ENCODE measurements at places on chromosomes 3 and 15. TPM values are rescaled to one million over a fixed set of nuclear protein-coding genes. Genes with fewer than 3 reads are reported as not detected.

DNA sequence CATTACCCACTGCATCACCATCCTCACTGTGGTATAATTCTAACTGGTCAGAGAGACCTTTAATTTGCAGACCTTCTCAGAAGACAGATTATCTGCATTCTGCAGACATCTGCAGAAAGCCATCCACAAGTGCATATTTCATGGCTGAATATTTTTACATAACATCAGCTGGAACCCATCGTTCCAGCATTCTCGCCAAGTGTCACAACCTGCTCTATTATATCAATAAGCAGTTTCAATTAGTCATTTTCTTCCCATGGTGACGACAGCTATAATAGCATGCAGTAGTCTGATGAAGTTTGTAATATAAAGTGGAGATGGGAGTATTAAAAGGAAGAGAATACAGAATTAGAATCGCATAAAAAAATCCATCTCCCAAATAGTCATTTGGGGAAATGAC lies 334.7 kb downstream of the FHIT start:
- peak; percentile 55 for DNase-seq
- H3K27me3 ChIP-seq, result no peaks in the 10 kb centered on the region
- no peaks in the 10 kb centered on the region for H3K36me3 ChIP-seq
- peaks cover 4% of the 10 kb centered on the region for H3K4me1 ChIP-seq

SLC9C1 gene
- 1.2 TPM for total RNA-seq

RTP3 gene
- total RNA-seq, result 0.04 TPM

POTEB3 gene
- not detected for total RNA-seq

DNA sequence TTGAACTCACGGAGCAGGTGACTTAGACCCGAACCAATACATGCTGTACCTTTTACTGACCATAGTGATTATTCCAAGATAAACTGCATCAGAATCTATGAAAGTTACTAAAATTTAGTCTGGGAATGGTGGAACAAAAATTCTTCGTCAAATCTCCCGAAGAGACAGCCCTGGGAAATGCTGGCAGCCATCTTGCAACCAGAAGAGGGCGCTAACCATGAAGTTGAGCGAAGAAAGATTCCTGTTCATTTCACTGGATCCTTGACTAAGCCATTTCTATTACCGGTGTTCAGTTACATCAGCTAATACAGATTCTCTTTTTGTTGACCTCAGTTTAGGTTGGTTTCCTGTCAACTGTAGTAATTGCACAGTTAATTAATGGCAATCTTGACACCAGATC lies 199.6 kb downstream of the SLC9A9 start:
- peaks cover 2% of the 10 kb centered on the region for H3K4me1 ChIP-seq
- DNase-seq, result no peak
- no peaks in the 10 kb centered on the region for H3K27me3 ChIP-seq
- H3K36me3 ChIP-seq, result no peaks in the 10 kb centered on the region

- DNase-seq, result no peak
- H3K27me3 ChIP-seq, result no peaks in the 10 kb centered on the region
- H3K27ac ChIP-seq, result peak overlapping the region; percentile 53
These were observed 33.7 kb downstream of the CRTC3 start for GRCh38 chr15:90563463-90563862.

LRRC49 gene
- 13.8 TPM for total RNA-seq

- H3K36me3 ChIP-seq, result peaks cover 16% of the 10 kb centered on the region
- H3K4me3 ChIP-seq, result no peak overlapping the region
- H3K27me3 ChIP-seq, result no peaks in the 10 kb centered on the region
- H3K27ac ChIP-seq, result no peak overlapping the region
- no peak for DNase-seq
- peaks cover 4% of the 10 kb centered on the region for H3K4me1 ChIP-seq
These were observed 14.9 kb downstream of the TMOD2 start for GRCh38 chr15:51766341-51766740.

DNA sequence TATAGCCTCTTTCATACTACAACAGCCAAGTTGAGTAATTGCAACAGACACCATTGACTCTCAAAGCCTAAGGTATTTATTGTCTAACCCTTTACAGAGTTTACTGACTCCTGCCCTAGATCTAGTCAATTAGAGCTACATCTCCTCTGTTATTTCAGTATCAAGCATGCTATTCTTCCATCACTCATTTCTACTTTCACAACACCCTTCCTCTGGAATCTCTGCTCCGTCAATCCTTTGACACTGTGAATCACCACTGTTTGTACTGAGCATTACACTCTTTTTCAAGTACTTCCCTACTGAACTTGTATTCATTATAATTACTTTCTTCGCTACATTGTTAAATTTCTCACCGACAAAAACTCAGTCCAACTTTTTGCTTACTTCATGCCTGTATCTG lies 121.8 kb downstream of the ZNF609 start:
- H3K27me3 ChIP-seq, result no peaks in the 10 kb centered on the region
- no peak overlapping the region for H3K4me3 ChIP-seq
- no peak overlapping the region for H3K27ac ChIP-seq
- no peak for DNase-seq

DISP2 gene
- 0.75 TPM for total RNA-seq

ROPN1B gene
- total RNA-seq, result not detected

DNA sequence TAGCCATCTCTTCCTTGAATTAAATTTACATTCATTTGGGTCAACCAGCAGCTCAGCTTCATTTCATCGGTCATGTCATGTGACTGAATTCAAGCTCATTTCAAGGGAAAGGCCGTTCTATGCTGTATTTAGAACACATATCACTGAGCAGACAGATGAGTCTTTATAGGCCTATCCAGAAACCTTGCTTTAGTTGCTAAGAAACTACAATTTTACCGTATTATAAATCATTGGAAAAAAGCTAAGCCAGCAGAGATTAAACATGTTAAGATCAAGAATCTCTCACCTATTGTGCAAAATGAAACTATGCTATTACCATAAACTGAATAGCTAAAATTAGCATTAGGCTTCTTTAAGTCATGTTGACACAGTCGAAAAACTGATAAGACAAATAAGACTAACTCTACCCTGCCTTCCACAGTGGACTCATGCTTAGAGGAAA lies 2.2 kb downstream of the NPTN start:
- H3K27ac ChIP-seq, result no peak overlapping the region
- H3K27me3 ChIP-seq, result no peaks in the 10 kb centered on the region
- DNase-seq, result no peak
- no peaks in the 10 kb centered on the region for H3K36me3 ChIP-seq
- no peak overlapping the region for H3K4me3 ChIP-seq

GTF2E1 gene
- total RNA-seq, result 11.2 TPM

SLC22A13 gene
- 0.22 TPM for total RNA-seq

DNA sequence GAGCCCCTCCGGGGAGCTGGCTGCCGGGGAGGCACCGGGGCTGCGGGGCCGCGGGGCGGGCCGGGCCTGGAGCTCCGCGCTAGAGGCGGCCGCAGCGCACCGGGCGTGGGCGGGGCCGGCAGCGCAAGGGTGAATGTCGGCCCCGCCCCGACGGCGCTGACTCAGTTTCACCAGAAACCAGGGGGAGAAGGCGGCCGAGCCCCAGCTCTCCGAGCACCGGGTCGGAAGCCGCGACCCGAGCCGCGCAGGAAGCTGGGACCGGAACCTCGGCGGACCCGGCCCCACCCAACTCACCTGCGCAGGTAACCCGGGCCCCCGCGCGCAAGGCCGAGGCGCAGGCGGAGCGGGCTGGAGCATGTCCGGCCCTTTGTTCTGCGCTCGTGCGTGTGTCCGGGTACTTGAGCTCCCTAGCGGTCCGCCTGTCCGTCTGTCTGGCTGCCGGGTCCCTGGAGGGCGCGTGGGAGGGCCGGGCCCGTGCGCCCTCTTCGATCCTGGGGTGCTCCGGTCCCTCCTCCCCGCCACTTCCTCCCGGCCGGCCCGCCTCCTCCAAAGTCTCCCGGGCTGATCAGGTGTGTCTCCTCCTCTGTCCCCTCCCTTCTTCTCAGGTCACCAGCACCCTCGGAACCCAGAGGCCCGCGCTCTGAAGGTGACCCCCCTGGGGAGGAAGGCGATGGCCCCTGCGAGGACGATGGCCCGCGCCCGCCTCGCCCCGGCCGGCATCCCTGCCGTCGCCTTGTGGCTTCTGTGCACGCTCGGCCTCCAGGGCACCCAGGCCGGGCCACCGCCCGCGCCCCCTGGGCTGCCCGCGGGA lies at the start of gene SPINT1:
TSS of gene SPINT1 (plus strand) at position 164 of the 811 bp plus-strand sequence. CDS start at position 671, 507 bp downstream.
- H3K36me3 ChIP-seq, result no peaks in the 10 kb centered on the region
- no peak for DNase-seq

- H3K36me3 ChIP-seq, result no peaks in the 10 kb centered on the region
- H3K4me3 ChIP-seq, result no peak overlapping the region
- no peak overlapping the region for H3K27ac ChIP-seq
- peak; percentile 38 for DNase-seq
These were observed 58.3 kb upstream of the ATG7 start for GRCh38 chr3:11213810-11214450.

- DNase-seq, result no peak
- H3K36me3 ChIP-seq, result no peaks in the 10 kb centered on the region
- no peak overlapping the region for H3K4me3 ChIP-seq
- no peaks in the 10 kb centered on the region for H3K4me1 ChIP-seq
- no peak overlapping the region for H3K27ac ChIP-seq
These were observed 46.7 kb downstream of the RFTN1 start for GRCh38 chr3:16466822-16467221.

Measured in muscle of leg (tissue), 16 donors.